ENCODE measurements at places on chromosomes 13 and 19. TPM values are rescaled to one million over a fixed set of nuclear protein-coding genes. Genes with fewer than 3 reads are reported as not detected.

The CYP2S1 gene
- 10.4 TPM for total RNA-seq

DNA sequence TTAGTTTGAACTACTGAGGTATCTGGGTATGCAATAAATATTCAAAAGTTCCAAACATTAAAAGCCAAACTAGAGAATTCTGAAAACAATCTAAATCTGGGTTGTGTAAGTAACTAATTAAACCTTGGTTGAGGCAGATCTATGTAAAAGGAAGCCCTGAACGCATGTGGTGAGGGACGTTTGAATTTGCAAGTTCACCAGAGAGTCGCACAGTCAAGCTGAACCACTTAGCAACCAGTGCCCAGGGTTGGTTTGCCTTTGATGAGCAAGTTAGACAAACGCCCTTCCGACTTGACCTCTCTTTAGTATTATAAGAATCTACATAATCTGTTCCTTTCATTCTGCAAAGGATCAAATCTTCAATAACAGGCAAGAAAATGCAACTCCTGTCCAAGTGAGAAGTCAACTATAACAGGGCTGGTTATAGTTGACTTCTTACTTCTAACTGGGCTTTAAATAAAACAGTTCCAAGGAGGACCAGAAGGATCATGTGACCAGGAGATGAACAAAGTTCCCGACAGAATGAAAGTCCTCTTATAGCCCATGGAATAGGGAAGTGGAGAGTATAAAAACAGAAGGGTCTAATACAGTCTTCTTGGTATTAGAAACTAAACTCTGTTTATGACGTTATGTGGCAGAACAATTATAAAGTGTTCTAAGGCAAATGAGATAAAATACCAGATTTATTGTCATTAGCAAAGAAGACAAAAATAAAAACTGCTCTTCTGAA lies 40.6 kb downstream of the PHF11 start:
- no peak for ATAC-seq

DNA sequence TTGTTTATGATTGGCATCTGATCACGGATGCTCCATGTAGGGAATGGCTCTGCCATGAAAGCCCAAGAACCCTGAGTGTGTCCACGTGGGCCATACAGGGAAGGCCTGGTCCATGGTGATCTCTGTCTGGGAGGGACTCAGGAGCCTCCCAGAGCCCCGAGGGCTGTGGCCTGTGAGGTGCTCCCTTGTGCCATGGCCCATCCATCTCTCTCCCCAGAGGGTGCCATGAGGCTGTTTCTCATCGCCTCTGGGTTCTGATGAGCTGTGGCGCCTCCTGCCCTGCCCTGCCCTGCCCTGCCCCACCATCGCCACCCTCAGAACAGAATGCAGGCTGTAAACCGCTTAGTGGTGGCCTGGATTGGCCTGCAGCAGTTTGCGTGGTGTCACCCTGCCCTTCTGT lies 83.1 kb downstream of the ATP11A start:
- ATAC-seq, result no peak

GRCh38 chr13:43135516-43135915 lies 112.1 kb downstream of the DNAJC15 start:
- no peak for ATAC-seq

GRCh38 chr13:99981735-99982035 lies at the start of gene ZIC2:
Gene ZIC2 (plus strand): TSS chr13:99981784. CDS start chr13:99982065, 281 bp downstream.
- no peak for ATAC-seq

All from esophagus mucosa (tissue), 1 donor.